ELF-1 (cell line): ENCODE measurements at places on chromosomes 5 and 9.

DNA sequence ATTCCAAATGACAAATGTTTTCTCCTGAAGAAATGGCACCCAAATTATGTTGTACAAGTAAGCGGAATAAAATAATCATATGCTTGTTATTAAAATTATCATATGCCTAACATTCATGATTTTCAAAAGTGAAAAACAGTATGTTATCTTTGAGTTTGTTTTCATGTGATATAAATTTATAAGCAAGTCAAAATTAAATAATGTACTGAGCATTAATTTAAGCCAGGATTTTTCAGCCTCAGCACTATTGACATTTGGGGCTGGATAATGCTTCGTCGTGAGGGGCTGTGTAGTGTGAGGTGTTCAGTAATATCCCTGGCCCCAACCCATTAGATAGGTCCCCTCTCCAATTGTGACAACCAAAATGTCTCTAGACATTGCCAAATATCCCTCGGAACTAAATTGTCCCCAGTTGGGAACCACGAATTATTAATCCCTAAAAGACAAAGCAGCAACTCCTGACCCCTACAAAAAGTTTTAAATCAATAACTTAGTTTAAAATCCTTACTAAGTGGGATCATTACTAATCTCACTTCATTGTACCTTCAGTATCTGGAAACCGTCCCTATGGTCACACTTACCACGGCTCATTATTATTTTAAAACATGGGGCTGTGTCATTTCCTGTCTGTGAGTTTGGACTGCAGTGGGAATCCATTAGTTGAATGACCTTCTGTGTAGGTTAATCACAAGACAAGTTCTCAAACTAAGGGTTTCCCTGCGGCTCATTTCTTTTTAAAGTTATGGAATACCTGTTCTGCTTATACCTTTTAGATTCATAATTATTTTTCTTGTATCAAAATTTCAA is 1.3 kb upstream of the NNT start:
- no peak for DNase-seq

DNA sequence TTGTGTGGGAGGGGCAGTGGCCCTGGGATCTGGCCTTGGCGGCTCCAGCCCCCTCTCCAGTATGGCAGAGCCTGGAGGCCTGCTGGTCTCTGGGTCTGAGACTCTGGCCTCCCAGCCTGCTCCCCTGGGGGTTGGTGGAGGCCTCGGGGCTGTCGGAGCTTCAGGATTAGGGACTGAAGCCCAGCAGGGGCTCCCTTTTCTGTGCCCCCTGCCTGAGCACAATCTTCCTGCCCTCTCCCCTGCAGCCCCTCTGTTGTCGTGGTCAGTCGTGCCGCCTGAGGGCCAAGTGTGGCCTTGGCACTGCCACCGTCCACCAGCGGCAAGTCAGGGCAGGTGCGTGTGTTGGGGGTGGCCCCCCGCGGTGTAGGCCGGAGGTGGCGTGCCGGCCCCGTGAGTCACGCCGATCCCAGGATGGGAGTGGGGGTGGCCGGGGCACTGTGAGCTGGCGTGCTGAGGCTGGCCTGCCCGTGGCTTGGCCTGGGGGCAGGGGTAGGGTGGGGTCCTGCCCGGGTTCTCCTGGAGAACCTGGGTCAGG is 53.6 kb downstream of the RXRA start:
- no peak for DNase-seq

DNA sequence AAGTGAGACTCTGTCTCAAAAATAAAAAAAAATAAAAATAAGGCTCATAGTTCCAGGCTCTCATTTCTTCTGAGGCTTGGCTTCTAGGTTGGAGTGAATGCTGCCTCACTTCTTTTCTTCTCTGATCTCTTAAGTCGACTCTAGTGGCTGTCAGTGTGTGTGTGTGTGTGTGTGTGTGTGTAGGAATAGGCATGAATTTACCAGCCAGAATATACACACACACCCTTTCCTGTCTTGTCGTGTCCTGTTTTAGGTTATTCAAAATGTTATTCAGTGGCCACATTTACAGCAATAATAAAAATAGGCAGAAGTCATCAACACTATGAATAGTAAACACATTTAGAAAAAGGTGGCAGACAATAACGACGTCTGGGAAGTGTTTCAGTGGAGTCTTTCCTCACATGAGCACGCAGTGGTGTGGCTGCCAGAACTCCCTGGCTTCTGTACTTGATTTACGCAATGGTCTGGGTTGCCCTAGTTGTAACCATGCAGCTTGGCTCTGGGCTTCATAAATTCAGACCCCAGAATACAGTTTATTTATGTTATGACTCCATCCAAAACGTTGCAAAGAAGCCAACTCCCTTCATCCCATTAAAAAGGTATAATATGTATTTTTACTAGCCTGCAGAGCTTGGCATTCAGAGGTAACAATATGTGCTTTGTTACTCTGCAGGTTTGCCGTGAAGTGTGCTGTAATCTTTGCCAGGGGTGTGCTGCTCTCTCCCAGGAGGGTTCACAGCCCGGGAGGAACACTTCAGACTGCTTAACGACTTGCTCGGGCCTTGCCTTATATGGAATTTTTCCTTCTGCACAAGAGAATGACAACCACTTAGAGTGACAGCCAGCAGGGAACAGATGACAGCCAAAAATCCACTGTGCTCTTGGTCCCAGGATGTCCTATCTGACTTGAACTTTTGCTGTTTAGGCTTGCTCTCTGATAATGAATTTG is 34.4 kb upstream of the PALM2AKAP2 start:
- peak; percentile 54 for DNase-seq

DNA sequence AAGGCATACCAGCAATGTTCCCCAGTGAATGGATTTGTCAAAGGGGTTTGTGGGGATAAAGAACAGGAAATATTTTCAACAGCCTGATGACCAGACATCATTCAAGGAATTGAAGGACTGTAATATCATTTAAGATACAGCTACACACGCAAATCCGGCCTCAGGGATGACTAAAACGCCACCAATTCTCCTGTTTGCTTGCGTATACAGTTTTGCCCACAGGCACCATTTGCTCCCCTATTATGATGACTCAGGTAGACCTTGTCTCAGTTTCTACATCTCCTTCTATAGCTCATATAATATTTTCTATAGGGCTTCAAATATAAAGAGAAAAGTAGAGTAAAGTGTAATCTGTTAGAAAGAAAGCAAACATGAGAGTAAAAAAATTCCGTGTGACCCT is 29.7 kb upstream of the ITGA1 start:
- DNase-seq: no peak

- DNase-seq: peak; percentile 49
Measured at GRCh38 chr5:90473396-90474234, 956 bp downstream of the MBLAC2 start.

- no peak for DNase-seq
Measured at GRCh38 chr5:32283539-32284377, 29.0 kb downstream of the MTMR12 start.

DNA sequence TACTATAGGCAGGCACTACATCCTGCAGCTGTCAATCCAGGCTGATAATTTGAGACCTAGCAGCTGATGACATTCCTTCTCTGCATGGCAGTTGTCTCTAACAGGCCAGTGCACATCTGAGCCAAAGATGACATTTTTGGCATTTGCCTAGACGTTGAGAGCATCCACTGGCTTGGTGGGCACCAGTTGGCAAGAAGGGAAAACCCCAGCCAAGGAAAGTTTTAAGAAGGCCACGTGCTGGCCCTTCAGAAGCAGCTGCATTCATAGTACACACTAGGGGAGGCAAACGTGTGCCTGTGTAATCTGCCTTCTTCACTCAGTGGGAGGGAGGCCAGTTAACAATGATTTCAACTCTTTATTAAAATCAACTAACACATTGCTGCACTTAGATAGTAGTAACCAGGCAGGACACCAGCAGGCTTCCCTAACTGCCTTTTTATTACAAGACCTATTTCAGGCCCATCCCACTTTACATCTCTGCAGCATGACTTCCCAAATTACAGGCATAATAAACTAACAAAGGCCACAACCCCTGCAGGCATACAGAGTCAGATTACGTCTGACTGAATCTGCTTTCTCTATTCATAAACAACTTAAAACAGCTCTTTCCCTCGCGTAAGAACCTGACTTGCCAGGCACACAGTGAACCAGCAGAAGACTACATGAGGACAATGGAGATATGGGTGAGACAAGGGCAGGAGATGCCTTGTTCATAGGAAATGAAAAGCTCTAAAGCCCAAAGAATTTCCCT is 576.3 kb downstream of the PDE4D start:
- peak; percentile 75 for DNase-seq

GRCh38 chr9:25119041-25119440 is 559.2 kb downstream of the TUSC1 start:
- no peak for DNase-seq

DNA sequence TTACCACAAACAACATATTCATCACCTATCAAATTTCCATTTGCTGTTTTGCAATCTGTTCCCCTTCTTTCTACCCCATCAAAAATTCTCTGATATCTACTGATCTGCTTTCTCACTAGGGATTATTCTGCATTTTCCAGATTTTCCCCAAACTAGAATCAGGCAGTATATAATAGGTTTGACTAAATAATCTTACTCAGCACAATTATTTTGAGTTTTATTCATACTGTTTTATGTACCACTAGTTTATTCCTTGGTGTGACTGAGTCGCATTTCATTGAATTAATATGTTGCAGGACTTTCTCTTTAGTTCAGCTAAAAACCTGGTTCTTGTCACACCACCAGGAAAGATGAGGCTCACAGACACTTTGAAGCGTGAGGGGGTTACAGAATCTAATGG is 131.4 kb downstream of the CYLC2 start:
- no peak for DNase-seq

DNA sequence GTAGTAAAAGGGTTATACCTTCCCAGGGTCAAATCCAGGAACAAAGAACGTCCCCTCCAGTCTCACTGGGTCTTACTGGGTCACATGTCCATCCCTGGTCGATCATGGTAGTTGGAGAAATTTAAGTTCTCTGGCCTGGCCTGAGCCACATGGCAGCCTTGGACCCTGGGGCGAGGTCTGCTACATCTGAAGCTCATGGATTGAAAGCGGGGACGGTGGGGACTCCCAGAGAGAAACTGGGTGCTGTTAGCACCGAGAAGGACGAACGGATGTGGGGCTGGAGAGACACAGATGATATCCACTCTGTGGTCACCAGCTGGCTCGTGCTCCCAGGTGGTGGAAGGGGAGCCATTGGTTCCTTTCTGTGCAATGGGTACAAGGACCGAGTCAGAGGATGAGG is 46.9 kb downstream of the TSPAN17 start:
- no peak for DNase-seq

DNA sequence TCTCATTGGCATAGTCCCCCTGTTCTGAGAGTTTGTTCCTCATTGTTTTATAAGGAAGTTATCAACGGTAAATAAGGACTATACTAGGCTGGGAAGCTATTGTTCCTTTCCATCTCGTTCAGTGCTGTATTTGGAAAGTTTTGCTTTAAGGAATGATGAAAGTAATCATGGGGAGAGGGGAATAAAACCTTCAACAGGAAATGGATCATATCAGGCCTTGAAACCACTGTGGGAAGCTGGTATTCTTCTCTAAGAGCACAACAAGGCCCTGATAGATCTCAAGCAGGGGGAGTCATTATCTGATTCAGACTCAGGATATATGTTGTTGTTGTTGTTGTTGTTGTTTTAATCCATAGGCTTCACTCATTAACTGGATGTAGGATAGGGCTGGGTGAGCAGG is 474.5 kb downstream of the ENC1 start:
- DNase-seq: no peak

- DNase-seq: no peak
Measured at GRCh38 chr5:167769846-167770413, 521.5 kb upstream of the WWC1 start.
